ENCODE measurements at places on chromosomes 1 and 21. TPM values are rescaled to one million over a fixed set of nuclear protein-coding genes. Genes with fewer than 3 reads are reported as not detected.
A peak's percentile ranks its signal among the peaks of the same experiment; 100 is the strongest.

DNA sequence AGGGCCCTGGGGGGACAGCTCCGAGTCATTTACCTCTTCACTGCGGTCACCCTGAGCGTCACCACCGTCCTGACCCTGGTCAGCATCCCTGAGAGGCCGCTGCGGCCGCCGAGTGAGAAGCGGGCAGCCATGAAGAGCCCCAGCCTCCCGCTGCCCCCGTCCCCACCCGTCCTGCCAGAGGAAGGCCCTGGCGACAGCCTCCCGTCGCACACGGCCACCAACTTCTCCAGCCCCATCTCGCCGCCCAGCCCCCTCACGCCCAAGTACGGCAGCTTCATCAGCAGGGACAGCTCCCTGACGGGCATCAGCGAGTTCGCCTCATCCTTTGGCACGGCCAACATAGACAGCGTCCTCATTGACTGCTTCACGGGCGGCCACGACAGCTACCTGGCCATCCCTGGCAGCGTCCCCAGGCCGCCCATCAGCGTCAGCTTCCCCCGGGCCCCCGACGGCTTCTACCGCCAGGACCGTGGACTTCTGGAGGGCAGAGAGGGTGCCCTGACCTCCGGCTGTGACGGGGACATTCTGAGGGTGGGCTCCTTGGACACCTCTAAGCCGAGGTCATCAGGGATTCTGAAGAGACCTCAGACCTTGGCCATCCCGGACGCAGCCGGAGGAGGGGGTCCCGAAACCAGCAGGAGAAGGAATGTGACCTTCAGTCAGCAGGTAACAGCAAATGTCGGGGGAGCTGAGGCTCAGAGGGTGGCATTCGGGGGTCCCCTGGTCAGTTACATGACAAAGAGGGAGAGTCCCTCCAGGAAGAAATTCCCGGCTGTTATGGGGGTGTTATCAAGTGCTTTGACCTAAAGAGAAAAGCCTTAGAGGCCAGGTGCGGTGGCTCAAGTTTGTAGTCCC lies 12.6 kb downstream of the SLC45A1 start:
- no peak for DNase-seq

DNA sequence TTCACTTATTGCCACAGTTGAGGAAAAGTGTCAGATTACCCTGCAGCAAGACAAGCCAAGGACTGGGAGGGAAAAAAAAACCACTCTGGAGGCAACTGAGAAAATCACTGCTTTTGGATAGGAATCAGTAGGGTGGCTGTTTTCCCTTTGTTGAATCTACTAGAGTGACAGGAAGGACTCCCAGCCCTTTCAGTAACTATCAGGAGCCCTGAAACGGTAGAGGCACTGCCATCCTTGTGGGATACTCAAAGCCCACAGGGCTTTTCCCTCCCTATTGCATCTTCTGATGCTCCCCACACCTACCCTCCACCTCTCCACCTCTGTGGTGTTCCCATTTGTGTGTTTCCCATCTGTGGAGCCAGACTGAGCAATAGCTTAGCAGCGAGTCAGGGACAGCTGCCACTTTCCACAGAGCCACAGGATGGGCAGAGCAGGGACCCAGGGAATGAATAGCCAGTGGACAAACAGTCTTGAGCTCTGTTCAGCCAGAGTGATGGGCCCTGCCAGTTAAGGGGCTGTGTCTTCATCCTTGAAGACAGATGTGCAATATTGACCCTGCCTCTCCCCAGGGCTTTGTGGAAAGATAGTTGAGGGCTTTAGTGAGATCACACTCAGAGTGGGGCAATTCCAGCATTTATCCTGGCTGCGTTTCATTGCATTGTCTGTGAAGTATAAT lies 13.9 kb downstream of the UBIAD1 start:
- no peak for DNase-seq

DNA sequence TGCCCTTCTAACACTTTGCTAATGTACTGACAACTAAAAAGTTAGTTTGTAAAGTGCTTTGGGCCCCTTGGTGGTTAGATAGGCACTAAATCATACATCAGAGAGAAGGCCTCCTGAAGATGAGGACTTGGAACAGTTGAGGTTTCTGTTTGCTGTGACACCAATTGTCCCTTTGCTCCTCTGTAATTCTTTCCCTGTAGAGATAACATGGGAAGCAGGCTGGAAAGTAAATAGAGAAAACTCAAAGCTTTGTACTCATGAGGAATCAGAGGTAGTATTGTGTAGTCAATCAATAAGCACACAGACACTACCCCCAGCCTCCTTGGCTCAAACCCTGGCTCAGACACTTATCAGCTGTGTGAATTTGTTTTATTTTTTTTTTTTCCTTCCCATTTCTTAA lies 31.6 kb upstream of the BARHL2 start:
- no peak for DNase-seq

DNA sequence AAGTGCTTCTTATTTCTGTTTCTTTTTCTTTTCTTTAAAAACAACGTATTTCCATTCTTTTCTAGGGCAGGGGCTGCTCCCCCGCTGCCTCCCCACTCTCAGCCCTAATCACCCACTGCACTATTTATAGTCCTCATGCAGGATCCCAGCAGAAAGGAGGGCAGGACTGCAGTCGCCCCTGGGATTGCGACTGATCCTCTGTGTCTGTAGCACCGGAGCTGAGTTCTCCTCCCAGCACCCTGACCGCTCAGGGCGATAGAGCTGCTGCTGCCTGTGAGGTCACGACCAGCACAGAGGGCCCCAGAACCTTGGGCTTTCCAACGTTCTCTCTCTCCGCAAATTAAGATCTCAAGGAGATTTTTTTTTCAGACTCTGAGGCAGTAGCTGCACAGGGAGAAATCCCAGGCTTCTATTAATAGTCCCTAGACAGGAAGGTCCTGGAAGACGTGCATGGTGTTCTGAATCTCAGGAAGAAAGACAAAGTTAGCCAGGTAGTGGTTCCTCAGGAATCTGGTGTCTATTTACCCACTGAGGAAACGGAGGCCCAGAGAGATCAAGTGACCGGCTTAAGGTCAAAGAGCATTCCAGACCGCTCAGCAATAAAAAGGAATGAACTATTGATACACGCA lies 46.8 kb downstream of the PRAMEF20 start:
- no peak for DNase-seq

DNA sequence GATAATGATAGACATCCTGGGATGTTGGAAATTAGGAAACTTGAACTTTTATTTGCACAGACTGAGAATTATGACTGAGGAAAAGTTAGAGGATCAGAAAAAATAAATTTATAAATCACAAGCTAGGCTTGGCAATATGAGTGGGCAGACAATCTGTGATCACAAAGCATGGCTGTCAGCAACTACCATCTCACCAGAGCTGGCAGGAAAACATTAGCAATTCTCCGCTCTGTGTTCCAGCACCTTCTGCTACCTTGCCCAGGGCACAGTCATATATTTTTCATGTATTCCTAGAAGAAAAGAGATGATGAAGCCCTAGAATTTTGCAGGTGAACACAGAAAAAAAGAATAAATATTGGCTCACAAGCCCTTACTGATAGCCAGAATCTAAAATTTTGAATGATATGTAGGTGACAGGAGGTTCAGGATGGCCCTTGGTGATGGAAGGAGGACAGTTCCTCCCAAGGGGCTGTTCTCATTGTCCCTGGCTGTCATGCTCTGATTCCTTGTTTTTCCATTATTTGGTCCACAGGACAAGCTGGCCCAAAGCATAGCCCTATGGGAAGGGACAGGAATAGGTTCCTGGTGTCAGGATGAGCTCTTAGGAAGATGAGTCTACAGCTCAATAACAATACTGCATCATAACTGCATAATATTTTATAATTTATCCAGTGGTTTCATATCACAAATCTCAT lies 12.2 kb upstream of the STXBP3 start:
- no peak for DNase-seq

Gene OR2M3
- polyA plus RNA-seq, result not detected

Gene HCRTR1
- not detected for polyA plus RNA-seq

GRCh38 chr1:47759936-47760629 lies 237.1 kb downstream of the TRABD2B start:
- DNase-seq, result no peak

DNA sequence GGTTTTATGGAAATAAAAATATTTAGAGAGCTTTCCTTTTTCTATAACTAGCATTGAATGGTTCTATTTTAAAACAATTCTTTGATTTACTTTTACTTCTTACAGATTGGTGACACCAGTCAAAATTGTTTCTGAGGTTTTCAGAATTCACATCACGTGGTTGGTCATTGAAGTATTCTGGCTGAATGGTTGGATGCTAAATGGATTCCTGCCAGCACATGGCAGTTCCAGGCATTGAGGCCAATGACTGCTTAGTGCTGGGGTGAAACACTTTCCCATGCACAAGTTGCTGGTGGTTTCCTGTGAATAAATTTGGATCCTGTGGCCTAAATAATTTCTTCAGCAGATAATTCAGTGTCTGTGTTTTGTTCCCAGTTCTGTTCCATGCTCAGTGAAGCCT lies 20.6 kb downstream of the NCAM2 start:
- DNase-seq, result no peak

Gene S100A8
- 20.3 TPM for polyA plus RNA-seq

DNA sequence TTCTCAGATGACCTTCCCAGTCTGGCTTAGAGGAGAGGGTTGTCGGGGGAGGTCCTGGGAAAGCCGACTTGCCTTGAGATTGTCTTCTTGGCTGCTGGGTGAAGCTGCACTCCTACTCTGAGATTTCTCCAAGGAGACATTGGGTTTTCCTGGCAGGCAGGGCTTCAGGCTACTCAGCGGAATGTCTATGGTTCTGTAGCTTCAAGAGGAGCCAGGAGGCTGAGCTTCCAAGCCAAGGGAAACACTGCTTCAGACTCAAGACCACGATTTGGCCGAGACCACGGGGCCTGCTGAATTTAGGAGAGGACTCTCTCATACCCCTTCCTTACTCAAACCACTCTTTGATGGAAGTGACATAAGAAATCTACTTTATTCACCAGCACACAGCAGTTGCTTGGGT lies 67.8 kb downstream of the NTMT2 start:
- no peak for DNase-seq

DNA sequence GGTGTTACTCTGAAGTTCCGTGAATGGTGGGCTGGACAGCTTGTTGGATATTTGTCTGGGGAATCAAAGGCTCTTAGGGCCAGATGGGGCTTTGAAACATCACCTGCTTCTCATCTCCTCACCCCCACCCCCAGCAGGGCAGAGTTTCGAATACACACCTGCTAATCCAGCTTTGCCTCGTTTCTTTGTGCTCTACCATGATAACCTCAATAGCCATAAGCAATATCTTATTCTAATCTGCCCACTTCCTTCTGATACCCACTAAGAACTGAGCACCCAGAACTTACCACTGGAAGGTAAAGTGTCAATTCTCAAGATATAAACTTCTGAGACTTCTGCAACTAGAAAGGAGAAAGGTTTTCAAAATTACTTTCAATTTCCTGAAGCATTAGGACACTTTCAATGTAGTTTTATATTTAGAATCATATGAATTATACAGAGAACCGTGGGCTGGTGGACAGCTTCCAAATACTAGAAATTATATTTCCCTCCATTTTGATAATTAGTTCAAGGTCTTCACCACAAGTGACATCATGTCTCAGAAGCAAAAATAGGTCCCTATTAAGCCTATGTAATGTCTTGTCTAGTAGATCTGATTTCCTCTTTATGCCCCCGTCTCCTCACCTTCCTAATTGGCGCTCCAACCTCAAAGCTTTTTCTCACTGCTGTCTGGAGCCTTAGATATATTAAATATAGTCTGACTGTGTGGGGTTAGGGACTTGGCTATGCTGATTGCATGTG lies 64.4 kb upstream of the NEK2 start:
- peak; percentile 45 for DNase-seq

- DNase-seq, result no peak
Measured at GRCh38 chr1:185676969-185677368, 57.2 kb upstream of the HMCN1 start.

Gene PIGV
- 13.7 TPM for polyA plus RNA-seq

DNA sequence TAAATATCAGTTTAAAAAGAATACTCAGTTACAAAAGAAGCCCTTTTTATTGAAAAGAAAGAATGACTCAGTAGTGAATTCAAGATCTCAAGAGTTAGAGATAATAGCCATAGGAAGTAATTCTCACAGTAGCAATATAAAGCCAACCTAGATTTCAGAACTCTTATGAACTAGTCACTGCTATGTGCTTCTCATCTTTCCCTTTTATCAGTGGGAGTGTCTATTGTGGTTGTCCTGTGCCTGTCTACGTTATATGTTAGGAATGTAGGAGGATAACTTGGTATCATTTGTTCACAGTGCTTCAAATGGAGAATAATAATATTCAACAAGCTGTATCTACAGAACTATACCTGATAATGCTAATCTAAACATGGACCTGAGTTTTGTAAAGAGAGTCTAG lies 73.1 kb upstream of the RGS21 start:
- no peak for DNase-seq

DNA sequence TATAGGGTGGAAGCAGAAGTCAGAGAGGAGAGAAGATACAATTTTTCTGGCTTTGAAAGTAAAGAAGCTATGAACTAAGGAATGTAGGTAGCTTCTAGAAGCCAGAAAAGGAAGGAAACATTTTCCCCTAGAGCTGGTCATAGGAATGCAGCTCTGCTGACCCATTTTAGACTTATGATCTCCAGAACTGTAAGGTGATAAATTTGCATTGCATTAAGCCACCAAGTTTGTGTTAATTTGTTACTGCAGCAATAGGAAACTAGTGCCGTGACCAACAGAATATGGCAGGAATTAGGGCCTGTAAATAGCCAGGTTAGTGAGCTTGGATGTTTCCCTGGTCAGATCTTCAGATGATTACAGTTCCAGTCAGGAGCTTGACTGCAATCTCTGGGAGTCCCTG lies 244.3 kb upstream of the C1orf105 start:
- no peak for DNase-seq

DNA sequence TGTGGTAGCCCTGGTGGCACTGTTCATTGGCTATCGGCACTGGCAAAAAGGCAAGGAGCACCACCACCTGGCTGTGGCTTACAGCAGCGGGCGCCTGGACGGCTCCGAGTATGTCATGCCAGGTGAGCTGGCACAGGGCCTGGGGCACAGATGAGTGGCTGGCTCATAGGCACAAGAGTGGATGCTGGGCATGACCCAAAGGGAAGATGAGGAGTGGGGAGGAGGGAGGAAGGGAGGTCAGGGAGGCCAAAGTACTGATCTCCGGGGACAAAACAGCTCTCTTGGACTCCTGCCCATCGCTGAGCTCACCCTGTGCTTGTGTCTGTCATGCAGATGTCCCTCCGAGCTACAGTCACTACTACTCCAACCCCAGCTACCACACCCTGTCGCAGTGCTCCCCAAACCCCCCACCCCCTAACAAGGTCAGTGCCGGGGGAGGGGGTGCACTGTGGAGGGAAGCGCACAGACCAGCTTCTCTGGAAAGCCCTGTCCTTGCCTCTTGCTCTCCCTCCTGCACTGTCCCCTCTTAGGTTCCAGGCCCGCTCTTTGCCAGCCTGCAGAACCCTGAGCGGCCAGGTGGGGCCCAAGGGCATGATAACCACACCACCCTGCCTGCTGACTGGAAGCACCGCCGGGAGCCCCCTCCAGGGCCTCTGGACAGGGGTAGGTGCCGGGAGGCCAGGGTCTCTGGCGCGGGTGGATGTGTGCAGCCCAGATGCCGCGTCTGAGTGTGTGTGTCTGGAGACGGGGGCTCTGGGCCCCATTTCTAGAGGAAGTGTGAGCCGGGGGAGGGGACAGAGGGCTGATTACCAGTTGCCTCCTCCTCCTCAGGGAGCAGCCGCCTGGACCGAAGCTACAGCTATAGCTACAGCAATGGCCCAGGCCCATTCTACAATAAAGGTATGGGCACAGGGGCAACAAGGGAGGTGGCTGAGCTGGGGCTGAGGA lies 7.3 kb upstream of the LRRC71 start:
- no peak for DNase-seq

Gene CDA
- polyA plus RNA-seq, result not detected

GRCh38 chr1:101244842-101245241 lies 8.0 kb downstream of the S1PR1 start:
- DNase-seq, result no peak
